ENCODE measurements at places on chromosomes 12 and 14.
A peak's percentile ranks its signal among the peaks of the same experiment; 100 is the strongest.

GRCh38 chr12:73598626-73599025 lies 939.0 kb upstream of the ATXN7L3B start:
- DNase-seq = no peak

- DNase-seq = peak; percentile 11
Observed at GRCh38 chr12:131089531-131090273, 136.0 kb downstream of the ADGRD1 start.

DNA sequence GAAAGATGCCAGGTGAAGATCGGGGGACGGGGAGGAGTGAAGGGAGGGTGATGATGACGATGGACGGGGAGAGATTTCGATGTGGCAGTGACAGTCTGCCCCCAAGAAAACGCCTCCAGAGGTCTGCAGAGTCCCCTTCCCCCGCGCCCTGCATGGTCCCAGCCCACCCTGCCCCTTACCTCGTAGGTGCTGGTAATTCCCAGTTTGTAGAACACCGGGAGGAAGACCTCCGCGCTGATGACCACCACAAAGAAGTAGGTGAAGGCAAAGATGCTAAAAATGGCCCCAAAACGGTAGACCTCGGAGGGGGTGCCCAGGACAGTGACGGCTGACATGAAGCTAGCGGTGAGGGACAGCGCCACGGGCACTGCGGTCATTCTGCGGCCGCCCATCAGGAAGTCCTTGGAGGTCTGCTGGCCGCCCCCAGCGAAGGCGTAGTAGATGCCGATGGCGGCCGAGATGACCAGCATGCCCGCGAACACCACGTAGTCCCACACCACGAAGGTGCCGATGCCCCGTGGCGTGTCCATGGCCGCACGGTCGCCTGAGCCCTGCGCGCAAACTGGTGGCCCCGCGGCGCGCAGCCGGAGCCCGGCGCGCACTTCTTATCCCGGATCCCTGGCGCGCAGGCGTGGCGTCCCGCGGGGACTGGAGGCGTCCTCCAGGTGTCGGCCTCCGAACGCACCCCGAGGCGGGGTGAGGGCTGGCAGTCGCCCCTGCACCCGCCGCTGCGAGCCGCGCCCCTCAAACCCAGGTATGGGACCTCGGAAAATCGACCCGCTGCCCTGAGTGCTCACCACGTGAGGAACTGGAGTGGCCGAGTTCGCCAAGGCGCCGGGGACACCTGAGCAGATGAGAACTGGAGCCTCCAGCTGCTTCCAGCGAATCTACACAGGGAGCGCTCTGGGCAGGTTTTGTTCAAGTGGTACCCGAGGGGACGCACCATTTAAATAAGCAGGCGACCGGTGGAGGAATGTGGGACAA lies at the start of gene SLC5A8:
Gene SLC5A8, minus strand, starts transcription at position 920 of the 984 bp plus-strand sequence. Its CDS starts 390 bp downstream, at position 530.
- no peak for DNase-seq

DNA sequence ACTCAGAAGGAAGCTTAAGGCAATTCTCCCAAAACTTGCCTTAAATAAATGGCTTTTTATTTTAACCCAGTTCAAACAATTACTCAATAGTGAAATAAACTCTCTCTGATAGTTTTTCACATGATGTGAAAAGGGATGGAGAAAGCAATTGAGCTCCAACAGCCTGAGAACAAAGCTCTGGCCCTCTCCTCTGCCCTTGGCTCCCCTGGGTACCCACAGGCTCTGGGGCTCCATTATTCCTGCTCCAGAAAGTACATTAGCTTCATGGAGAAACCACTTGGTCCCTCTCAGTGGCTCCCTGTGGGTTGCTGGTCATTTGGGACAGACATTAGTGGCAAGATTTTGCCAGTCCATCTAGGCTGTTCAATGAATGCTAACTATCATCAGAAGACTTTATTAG lies 242.8 kb downstream of the ATP23 start:
- DNase-seq = no peak

- DNase-seq = peak; percentile 75
Observed at GRCh38 chr12:121038861-121039668, at the start of gene OASL. OASL (minus strand) TSS chr12:121039246; CDS start chr12:121038971, 275 bp downstream.

DNA sequence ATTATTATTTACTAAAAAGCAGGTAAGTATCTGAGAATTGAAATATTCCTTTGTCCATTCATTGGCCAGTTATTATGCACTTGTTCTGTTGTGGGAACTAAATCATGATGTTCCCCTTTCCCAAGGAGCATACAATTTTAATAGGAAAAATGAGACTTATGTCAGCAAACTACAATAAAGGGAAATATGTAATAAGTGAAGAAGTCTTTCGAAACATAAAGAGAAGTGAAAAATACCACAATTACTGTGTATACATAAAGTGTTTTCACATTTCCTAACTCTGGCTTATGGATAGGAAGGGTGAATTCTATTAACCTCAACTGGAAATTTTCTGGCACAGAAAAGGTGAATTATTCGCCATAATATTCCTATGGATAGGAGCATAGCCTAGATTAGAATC lies 78.4 kb upstream of the DNM1L start:
- no peak for DNase-seq

- DNase-seq = no peak
Observed at GRCh38 chr12:70849265-70849960, 71.1 kb downstream of the PTPRR start.

- no peak for DNase-seq
Observed at GRCh38 chr12:109738209-109738608, 24.6 kb downstream of the FAM222A start.

GRCh38 chr12:109461049-109461845 lies 15.9 kb downstream of the KCTD10 start:
- DNase-seq = no peak

GRCh38 chr14:57739516-57739915 lies 126.4 kb downstream of the SLC35F4 start:
- DNase-seq = no peak

- no peak for DNase-seq
Observed at GRCh38 chr12:125263385-125263784, 198.2 kb downstream of the AACS start.

- DNase-seq = no peak
Observed at GRCh38 chr14:68768316-68768715, 24.6 kb downstream of the ZFP36L1 start.

DNA sequence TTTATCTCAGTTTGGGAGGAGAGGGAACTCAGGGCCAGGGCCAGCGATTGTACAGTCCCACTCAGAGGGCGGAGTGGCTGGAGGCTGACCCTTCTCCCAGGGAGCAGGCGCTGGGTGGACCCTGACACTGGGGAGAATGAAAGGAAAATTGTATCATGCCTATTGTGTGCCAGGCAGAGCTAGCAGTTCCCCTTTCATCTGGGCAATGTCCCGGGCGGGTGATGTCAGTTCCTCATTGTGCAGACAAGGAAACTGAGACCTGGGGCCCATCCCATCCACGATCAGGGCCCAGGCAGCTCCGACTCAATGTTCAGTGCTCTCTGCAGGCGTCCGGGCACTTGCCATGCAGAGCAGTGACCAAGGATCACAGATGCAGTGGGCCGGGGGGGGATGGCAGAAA lies 101.9 kb upstream of the RTL1 start:
- DNase-seq = no peak

DNA sequence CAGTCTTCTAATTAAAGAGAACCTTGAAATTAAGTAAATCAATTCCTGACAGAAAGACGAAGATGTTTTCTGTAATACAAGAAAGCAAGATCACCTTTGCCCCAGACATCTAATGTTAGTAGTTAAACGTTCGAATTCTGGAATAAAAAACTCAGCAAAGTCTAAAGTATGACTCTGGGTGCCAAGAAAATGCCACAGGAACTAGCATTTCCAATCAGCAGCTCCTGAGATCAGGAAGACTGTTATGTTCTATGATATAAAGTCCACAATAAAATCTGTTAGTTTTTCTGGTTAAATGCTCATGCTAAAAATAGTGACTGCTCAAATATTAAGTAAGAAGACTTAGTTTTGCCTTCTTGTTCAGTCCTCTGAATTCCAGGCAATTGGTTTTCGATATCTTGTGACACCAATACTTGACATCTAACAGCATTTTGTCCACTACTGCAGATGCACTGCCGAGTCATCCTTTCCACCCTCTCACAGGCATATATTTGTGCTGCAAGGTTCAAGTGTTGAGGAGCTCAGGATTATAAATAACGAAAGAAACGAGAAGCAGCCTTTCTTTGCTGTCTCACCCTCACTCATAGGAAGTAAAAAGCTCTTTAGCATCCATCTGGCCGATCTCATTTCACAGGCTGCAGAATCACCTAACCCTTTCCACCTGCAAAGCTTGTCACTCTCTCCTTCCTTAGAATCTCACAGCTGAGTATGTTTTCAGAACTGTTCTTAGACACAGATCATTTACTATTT lies 32.0 kb downstream of the SSH1 start:
- DNase-seq = no peak
